ENCODE measurements at places on chromosomes 2 and 18.

GRCh38 chr18:22040533-22040932 lies 128.9 kb upstream of the GATA6 start:
- DNase-seq = no peak

DNA sequence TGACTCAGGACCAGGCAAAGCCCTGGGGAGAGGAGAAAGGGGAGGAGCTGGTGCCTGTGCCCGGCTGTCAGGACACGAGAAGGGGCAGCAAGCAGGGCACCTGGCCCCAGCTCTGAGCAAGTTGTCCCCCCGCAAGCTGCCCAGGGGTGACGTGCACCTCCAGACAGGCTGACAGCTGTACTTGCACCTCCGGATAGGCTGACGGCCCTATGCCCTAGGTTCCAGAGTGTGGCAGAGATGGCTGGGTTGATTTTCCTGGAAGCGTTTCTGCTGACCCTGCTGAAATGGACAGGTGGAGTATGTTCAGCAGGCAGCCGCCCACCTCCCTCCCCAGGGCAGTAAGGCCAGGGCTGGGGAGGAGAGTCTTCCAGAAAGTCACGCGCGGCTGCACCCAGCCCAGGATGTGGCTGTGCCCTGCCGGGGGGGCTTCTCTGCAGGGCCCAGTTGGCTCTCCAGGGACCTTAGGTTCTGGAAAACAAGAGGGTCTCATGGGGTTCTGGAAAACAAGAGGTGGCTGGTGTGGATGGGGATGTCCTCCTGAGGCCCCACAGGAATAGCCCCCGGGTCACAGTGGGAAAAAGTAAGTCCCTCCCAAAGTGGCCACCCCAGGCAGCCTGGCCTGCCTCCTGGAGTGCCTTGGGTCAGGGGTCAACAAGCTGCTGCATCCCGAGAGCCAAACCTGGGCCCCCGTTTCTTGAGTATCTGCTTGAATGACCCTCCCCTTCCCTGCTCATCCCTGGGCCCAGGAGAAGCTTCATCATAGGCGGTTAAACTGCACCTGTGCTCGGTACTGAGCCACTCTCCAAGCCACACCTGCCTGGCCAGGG lies 71.4 kb upstream of the OTOS start:
- no peak for DNase-seq

DNA sequence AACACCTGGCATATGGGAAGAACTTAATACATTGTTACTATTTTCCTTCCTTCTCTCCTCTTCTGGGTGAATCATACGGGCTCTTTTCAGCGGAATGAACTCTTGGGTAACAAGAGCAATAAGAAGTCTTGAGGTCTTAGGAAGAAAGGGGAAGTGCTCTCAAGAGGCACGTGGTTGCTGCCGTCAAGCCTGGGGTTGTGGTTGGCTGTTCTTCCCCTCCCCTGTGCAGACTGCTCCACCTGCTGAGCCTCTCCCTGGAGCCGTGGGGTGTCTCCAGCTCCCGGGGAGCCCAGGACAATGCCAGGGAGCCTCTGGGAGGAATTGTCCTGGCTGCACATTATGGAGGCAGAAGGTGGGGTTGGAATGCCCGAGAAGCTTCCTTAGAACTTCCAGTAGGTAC lies 19.4 kb downstream of the TOGARAM2 start:
- DNase-seq = no peak

DNA sequence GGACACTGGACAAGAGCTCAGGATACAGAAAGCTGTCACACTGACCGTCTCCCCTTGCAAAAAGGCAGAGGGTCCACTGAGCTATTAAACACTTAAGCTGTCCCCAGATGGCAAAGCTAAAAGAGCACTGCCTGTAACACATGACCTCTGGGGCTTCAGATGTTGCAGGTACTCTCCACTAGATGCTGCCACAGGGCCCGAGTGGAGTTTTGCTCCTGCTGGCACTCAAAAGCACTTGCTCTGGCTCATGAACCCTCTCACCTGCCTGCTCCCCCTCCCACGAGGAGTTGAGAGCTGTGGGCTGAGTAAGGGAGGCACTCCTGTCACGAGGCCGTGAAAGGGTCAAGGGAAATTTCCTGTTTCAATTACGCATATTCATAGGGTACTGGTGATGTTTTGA lies 227.9 kb downstream of the PRKCE start:
- no peak for DNase-seq

DNA sequence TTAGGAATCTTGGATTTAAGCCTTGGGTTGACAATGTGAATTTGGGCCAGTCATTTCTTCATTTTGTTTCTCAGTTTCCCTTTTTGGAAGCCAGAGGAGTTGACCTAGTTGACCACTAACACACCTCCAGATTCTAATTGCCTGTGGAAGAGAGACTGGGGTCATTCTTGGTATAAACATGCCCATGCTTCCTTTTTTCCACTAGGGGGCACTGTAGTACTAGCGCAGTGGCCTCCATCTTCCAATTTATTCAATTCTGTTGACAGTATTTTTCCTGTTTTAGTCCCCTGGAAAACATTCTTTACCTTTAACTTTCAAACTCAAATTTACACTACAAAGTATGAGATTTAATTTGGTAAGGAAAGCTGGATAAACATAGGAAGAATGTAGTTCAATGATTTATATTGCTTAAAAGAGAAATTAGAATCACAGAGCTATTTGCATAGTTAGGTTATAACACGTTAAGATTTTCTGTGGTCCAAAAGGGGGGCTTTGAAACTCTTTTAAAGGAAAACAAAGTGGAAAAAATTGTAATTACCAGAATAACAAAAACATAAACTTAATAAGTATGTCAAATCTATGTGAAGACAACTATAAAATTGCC lies 57.5 kb upstream of the AGPS start:
- DNase-seq = peak; percentile 6

GRCh38 chr18:70464343-70465114 lies 175.7 kb downstream of the SOCS6 start:
- peak; percentile 17 for DNase-seq

DNA sequence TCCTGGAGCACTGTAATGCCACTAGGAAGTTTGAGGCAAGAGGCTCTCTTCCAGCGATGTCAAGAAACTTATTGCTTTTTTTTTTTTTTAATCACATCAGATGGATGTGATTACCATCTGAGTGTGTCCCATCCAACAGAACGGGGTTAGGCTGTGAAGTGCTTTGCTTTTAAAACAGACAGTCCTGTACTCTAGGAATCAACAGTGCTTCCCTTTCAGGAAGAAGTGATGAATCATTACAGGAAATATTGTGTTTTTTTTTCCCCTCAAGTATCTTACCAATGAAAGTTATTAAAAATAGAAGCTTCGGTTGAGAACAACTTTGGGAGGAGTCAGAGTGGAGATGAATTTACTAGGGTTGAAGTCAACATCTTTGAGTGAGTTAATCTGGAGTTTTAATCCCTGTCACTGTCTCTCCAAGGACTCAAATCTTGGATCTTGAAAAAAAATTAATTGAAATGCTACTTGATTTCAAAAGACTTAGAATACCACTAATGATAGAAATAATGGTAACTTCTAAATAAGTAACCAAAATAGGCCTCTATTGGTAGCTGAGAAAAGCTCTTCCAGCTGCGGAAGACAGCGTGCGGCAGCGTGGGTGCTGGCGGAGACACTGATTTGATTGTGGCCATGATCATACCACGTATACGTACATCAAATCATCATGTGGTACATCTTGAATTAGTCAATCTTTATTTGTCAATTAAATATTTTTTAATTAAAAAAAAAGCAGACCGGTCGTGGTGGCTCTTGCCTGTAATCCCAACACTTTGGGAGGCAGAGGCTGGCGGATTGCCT lies 45.5 kb downstream of the GATA6 start:
- no peak for DNase-seq

DNA sequence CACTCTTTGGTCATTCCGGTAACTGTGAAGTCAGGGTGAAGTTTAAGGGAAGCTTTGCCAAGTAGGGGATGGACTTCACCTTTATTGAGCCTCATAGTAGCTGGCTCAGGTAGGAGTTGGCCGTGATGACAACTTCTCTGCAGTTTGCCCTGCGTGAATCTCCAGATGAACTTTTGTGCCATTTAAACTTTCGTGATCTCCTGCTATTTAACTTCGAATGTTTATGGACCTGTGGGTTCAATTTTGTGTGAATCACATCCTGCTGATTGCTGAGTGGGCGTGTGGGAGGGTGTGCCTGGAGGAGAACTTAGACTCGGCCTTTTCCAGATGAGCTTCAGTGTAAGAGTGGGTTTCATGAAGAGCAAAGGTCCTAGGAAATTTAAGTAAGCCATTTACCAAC lies 4.2 kb downstream of the UGT1A1 start:
- DNase-seq = no peak

GRCh38 chr2:45585267-45585861 lies 25.7 kb downstream of the SRBD1 start:
- DNase-seq = no peak

GRCh38 chr2:43482961-43483360 lies 112.9 kb downstream of the THADA start:
- no peak for DNase-seq
